ENCODE measurements at places on chromosomes 11 and 22. TPM values are rescaled to one million over a fixed set of nuclear protein-coding genes. Genes with fewer than 3 reads are reported as not detected.

- DNase-seq = no peak
These were observed 6.0 kb upstream of the PLA2G6 start for GRCh38 chr22:38187413-38188212.

DNA sequence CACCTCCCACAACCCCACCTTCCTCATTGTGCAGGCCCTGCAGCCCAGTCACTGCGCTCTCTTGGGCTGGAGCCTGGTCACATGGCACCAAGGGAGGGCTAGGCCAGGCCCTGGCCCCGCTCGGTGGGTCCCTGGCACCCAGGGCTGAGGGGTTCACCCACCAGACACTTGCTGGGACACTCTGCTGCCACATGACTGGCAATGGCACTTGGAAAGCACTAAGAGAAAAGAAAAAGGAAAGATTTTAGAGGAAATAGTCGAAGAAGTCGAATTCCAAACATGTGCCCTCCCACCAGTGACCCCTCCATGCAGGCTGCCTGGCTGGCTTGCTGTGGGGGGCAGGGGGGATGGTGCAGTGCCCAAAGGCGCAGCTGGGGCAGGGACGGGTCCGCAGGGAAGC, 12.3 kb upstream of the TTLL8 start:
- no peak for DNase-seq

- peak; percentile 0 for DNase-seq
These were observed 160.7 kb downstream of the SOX6 start for GRCh38 chr11:16195651-16196050.

GRCh38 chr22:38415561-38416321, 39.3 kb downstream of the KCNJ4 start:
- no peak for DNase-seq

GRCh38 chr11:65842144-65842543, 8.4 kb downstream of the SNX32 start:
- DNase-seq = no peak

GRCh38 chr11:31651208-31651607, 141.6 kb downstream of the ELP4 start:
- DNase-seq = no peak

DNA sequence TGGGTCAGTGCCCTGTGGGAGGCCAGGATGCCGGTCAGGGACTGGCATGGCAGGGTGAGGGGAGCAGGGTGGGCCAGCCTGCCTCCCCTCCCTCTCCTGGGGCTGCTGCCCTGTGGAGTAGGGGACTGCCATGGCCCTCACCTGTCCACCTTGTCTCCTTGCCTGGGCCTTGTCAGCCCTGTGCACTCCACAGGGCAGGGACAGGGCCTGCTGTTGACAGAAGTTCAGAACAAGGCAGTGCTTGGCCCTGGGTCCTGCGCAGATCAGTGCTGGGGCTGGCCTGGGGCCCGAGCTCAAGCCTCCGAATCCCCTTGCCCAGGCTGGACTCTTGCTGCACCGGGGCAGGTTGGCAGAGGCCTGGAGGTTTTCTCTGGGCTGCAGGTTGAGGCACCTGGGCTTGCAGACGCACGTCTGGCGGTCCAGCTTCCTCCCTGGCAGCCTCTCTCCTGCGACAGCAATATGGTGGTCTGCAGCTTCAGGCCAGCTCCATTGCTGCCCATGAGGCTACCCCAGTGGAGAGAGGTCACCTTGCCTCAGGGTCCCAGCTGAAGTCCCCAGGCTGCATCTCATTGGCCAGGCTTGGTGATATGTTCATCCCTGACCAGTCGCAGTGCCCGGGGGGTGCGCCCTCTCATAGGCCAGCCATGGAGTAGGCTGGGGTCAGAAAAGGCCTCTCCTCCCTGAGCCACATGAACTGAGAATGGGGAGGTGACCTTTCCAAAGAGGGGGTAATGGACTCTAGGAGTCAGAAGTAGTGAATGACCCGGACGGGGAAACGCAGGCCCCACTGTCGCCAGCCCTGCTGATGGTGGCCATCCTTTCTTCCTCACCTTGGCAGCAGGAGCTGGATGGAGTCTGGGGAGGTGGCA, 21.5 kb upstream of the CHKA start:
- DNase-seq = no peak

DNA sequence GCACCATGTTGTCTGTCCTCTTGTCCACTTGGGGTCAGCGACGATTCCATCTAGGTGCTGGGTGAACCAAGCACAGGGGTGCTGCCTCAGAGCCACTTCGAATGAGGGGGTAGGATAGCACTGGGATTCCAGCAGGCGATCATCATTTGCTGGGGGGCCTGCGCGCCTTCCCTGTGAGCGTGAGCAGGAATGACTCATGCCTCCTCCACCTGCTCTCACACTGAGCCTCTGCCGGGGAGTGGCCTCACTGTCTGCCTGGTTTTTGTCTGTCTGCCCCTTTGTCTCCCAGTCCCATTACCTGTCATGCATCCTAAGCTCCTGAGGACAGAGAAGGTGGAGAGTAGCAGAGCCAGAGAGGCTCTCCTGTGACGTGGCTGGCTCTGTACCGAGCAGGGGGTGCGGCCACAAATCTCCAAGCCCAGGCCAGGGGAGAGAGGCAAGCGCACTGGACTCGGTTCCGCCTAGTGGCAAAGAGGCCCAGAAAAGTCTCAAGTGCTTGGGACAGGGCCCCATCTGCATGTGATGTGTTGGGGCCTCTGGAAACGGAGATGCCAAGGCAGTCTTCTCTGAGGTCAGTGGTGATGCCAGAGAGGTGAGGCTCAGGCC, 30.8 kb downstream of the RSPH14 start:
- no peak for DNase-seq

- DNase-seq = peak; percentile 71
These were observed 3.5 kb downstream of the OSM start for GRCh38 chr22:30262917-30263741.

The OPCML gene
- 0.82 TPM for total RNA-seq

The PRR33 gene
- total RNA-seq = not detected

The OR2D2 gene
- not detected for total RNA-seq

The HTR3A gene
- total RNA-seq = not detected

The OR5A1 gene
- total RNA-seq = not detected

The SNU13 gene
- total RNA-seq = 82.5 TPM

The SAA4 gene
- 0.27 TPM for total RNA-seq

The DGAT2 gene
- total RNA-seq = 0.16 TPM

All from fibroblast of the aortic adventitia (primary cell).